H9 (cell line): ENCODE measurements at places on chromosomes 7 and 10.

DNA sequence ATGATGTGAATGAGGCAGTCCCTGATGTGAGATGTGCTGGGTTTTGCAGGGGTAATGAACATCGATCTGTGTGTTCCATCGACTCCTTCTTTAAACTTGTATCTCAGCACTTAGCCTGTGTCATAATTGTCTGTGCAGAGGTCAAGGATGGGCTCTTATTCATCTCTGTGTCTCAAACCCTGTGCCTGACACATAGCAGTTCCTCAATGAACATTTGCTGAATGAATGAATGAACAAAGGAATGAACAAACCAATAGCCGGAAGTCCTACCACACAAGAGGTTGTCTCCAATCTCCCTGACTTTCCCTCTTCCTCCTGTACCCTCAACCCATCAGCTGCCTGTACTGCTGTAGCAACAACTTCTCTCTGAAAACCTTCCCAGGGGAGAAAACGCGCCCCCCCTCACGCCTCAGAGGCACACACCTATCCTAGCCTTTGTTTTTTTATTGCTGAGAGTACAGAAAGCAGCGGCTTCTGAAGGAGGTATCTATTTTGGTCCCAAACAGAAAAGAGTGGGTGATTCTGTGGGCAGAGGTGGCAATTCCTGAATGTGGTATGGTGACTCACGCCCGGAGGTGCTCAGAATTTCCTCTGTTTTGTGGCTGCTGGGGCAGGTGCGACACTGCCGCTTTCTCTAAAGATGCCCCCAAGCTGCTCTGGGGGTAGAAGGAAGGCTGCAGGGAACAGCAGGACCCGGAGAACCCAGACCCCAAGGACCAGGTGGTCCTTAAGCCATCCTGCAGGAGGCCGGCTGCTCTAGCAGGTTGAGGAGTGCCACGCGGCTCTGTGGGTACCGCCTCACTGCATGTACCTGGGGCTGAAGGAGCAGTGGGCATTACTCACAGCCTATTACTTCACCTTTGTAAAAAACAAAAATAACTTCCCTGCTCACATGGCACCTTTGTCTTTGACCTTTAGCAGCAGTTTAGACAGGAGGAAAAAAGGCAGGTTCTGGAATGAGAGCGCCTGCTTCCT is 9.6 kb downstream of the IL2RA start:
- no peak for DNase-seq

DNA sequence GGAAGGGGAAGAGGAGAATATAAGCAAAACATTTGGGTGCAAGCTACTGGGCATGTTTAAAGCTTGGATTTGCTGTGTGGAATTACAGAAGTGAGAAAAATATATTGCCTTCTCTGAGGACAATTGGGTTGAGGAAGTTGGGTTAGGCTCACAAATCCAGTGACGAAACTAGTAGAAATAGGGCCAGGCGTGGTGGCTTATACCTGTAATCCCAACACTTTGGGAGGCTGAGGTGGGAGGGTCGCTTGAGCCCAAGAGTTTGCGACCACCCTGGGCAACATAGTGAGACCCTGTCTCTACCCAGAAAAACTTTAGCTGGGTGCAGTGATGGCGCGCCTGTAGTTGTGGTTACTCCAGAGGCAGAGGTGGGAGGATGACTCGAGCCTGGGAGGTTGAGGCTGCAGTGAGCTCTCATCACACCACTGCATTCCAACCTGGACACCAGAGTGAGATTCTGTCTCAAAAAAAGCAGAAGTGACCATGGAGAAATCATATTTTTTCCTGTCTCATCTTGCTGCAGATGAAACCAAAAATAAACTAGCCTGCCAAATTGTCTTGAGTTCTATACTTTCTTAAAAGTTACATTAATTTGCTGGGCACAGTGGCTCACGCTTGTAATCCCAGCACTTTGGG is 22.4 kb downstream of the NRBF2 start:
- DNase-seq: no peak

- DNase-seq: peak; percentile 81
These were observed 128.4 kb upstream of the BTBD16 start for GRCh38 chr10:122142641-122143237.

DNA sequence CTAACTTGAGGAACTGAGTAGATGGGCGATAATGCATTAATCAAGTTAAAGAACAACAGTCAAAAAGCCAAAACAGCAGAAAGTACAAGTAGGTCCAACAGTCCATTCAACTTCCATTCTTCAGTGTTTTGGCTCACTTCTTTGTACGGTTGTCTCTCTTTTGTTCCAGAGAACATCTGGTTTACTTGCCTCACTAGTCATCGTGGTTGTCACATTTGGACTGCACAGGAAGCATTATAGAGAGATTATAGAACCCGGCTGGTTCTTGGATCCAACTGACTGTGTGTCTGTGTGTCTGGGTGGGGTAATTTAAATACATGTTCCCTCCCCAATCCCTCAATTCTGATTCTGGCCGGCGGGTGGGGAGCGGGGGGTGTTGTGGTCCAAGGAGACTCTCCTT is 1.8 kb upstream of the CEP41 start:
- DNase-seq: no peak

GRCh38 chr7:101378751-101379174 is 16.1 kb downstream of the COL26A1 start:
- DNase-seq: peak; percentile 79

DNA sequence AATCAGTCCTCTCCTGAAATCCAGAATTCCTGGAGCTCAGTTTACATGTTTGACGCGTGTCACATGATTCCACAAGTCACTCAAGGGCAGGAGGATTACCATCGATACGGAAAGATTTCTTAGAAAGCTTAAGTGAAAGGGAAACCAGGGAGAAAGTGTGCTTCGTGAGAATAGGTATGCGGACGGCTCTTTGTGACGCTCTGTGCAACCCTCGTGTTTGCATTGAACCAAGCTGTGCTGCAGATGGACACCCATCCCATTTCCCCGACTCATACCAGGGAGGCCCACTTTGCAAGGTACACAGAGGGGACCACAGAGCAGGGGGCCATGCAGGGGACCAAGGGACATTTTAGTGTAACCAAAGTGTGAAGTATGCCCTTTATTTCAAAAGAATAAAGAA is 43.2 kb downstream of the IKZF1 start:
- DNase-seq: no peak

DNA sequence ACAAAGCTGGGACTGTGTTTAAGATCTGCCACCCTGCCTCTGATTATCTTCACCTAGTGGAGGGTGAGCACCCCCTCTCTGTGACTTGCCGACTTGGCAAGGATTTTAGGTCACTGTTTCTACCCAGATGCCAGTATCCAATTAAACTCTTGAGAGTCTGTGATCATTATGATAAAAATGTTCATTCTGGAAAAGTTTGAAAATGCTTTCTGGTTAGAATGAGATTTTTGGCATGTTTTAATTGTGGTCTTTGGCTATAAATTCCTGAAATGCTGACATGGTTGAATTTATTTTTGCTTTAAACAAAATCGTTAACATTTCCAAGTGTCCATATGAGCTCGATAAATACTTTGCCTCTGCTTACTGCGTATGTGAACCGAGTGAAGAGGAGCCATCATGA is 221.4 kb downstream of the BICC1 start:
- no peak for DNase-seq

DNA sequence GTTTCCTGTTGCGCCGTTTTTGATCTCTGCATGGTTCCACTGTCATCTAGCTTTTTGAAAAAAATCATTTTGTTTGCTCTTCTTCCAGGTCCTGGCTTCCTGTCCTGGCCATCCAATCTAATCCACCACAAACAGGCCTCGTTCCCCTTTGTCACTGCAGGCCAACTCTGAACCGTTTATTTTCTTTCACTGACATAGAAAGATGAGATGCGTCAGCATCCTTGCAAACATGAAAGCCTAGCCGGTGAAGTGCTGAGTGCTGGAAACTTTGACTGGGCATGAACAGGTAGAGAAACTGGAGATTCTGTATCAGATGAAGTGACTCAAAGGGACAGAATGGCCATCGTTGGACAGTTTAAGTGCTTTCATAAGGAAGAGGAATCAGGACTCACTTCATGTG is 1247.8 kb downstream of the TYW1 start:
- no peak for DNase-seq

DNA sequence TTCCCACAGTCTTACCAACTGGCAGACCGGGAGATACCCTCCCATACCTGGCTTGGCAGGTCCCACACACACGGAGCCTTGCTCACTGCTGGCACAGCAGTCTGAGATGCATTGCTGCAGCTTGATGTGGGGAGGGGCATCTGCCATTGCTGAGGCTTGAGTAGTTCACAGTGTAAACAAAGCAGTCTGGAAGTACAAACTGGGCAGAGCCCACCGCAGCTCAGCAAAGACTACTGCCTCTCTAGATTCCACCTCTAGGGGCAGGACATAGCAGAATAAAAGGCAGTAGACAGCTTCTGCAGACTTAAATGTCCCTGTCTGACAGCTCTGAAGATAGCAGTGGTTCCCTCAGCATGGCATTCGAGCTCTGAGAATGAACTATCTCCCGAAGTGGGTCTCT is 69.6 kb upstream of the RELN start:
- no peak for DNase-seq

DNA sequence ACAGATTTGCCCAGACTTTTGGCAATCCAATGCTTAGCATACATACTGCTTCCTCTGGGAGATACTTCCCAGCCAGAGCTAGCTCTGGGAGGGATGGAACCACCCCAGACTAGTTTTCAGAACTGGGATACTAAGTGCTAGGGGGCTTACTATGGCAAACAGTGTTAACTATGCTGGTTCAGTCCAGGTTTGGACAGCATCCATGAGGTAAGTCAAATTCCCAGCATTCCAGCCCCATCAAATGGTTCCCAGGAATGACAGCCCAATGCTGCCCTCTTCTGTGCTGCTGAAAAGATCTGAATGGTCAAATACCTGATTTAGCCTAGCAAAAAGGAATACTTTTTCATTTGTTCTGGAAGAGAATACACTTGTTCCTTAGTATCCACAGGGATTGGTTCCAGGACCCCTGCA is 141.7 kb upstream of the CCDC6 start:
- peak; percentile 66 for DNase-seq

- no peak for DNase-seq
These were observed 34.9 kb downstream of the FAM171A1 start for GRCh38 chr10:15336211-15336610.

DNA sequence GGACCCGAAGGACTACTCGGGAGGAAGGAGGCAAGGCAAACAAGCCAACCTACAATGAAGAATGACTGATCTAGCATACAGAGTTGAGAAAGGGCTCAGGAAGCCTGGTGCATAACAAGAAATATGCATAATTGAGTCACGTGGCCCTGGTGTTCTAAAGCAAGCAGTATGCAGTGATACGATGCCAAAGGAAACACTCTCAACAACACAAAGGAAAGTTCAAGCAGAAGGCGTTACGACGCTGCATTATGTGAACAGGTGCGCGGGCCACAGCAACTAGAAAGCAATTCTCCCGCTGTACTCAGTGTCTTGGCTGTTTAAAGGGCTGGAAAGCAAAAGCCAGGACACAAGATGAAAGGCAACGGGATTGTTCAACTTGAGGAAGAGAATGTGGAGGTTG is 100.8 kb downstream of the PRTFDC1 start:
- no peak for DNase-seq

DNA sequence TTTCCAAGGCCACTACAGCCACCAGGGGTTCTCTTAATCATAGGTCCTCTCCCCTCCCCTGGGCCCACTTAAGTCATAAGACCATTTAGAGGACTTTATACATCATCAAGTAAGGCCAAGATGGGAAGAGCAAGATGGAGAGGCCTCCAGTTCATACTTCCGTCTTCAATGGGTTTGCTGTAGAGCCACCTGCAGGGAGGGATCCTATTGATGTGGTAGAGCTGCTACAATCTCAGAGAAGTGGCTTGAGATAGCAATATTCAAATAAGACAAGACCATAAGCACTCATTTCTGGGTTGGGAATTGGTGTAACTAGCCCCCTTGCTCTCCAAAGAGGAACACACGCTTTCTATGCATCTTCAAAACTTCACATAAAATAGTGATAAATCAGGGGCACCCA is 214.2 kb downstream of the PLXNA4 start:
- DNase-seq: no peak

- DNase-seq: no peak
These were observed 167.9 kb upstream of the SLC26A5 start for GRCh38 chr7:103613655-103614642.

- no peak for DNase-seq
These were observed 1219.8 kb downstream of the GATA3 start for GRCh38 chr10:9274206-9274755.

DNA sequence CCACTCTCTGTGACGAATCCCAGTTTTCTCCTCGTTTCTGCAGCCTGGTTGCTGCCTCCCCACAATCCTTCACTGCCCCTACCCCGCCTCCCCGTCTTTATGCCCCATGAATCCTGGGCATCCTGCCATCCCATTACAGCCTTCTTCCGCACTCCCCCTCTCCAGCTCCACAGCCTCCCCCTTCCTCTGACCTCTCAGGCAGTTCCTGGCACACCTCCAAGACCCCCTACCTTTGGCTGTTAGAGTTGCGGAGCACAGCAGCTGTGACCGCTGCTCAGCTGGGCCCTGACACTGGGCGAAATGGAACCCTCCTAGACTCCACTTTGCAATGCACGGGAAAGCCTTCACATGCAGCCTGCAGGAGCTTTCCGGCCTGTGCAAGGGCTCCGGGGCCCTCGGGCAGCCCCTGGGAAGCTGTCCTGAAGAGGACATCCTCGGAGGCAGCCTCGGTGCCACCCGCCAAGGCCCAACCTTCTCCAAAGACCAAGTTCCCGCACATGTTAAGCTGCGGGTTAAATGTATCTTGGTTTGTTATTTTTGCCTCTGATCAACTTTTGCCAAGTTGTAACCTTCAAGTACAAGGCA is 400.7 kb upstream of the MKI67 start:
- peak; percentile 33 for DNase-seq

DNA sequence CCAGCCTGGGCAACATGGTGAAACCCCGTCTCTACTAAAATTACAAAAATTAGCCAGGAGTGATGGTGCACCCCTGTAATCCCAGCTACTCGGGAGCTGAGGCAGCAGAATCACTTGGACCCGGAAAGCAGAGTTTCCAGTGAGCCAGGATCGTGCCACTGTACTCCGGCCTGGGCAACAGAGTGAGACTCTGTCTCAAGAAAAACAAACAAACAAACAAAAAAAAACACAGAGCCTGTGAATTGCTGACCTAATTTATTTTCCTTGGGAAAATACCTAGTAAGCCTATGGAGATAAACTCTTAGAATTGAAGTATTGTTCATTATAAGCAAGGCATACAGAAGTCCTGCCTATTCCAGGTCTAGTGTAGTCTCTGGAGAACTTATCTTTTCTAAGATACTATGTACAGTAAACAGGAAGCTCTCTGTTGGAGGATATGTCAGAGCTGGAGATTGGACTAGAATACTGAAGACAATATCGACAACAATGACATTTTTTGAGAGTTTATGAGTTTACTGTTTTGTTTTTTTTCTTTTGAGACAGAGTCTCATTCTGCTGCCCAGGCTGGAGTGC is 14.9 kb downstream of the GTF2I start:
- no peak for DNase-seq

DNA sequence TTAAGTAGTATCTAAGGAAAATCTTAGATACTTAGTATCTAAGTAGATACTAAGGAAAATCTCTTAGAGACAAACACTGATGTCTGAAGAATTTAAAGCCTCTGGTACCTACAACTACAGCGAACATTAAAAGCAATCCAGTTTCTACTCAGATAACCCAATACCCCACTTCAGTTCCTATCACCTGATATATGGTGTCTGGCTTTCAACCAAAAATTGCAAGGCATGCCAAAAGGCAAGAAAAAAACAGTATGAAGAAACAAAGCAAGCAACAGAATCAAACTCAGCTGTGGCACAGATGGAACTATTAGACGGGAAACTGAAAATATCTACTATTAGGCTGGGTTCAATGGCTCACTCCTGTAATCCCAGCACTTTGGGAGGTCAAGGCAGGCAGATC is 31.1 kb downstream of the ARHGAP12 start:
- no peak for DNase-seq

GRCh38 chr10:78660446-78661106 is 408.2 kb upstream of the ZMIZ1 start:
- DNase-seq: no peak
